ENCODE measurements at places on chromosomes 4 and X.

DNA sequence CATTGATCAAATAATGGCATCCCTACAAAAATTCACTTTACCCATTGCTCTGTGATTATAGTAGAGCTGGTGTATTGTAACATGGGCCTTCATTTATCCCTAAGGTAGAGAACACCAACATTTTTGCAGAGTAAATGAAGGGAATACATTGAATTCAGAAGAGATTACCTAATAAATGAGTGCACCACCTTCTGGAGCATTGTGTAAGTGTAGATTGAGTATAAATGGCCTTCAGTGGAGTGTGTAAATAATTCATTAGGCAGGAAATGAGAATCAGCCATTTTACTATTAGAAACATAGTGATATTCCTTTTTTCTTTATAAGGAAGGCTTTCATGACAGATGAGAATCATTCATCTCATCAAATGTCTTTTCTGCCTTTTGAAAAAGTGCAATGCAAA lies 155.8 kb downstream of the FAM47B start:
- no peak overlapping the region for H3K4me3 ChIP-seq
- no peaks in the 10 kb centered on the region for H3K4me1 ChIP-seq
- H3K27ac ChIP-seq: no peak overlapping the region
- no peaks in the 10 kb centered on the region for H3K27me3 ChIP-seq
- H3K36me3 ChIP-seq: no peaks in the 10 kb centered on the region
- DNase-seq: no peak

DNA sequence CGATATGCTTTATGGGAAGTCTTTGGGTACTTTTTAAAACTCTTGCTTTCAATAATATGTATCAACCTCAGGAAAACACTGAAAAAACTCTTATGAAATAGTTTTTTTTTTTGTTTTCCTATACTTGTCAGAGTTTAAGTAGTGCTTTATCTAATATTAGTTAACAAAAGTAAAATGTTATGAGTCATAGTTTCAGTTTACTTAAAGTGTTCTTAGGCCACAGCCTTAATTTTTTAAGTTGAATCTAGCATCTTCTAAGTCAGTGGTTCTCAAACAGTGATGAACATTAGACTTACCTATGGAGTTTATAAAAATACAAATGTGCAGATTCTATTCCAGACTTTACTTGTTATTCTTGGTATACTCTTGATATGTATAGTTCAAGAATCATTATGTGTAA lies 26.3 kb upstream of the ADGRL3 start:
- no peak overlapping the region for H3K4me3 ChIP-seq
- H3K27ac ChIP-seq: no peak overlapping the region
- no peaks in the 10 kb centered on the region for H3K27me3 ChIP-seq

- H3K27me3 ChIP-seq: no peaks in the 10 kb centered on the region
- H3K4me1 ChIP-seq: no peaks in the 10 kb centered on the region
- no peak for DNase-seq
- H3K4me3 ChIP-seq: no peak overlapping the region
- H3K36me3 ChIP-seq: no peaks in the 10 kb centered on the region
Measured at GRCh38 chr4:101615652-101616051, 174.9 kb upstream of the BANK1 start.

DNA sequence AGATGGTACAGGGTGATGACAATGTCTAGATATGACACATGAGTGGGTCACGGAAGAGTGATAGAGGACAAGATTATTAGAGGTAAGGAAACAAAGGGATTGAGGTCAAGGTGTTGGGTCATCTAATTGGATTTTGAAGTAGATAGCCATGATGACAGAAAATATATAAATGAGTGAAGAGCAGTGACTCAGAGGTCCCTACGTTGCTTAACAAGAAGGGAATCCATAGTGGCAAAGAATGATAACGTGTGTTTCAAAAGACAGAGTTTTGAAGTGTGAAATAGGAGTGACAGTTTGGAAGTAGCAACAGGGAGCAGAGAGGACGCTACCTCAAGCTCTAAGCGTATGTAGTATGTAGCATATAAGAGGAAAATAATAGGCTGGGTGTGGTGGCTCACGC lies 22.2 kb upstream of the CAMK2D start:
- no peak overlapping the region for H3K4me3 ChIP-seq
- H3K4me1 ChIP-seq: no peaks in the 10 kb centered on the region
- no peaks in the 10 kb centered on the region for H3K27me3 ChIP-seq
